Activated naive CD8-positive, alpha-beta T cell treated with anti-CD3 and anti-CD28 coated beads for 36 hours (primary cell): ENCODE measurements at places on chromosomes 2 and 18.
A peak's percentile ranks its signal among the peaks of the same experiment; 100 is the strongest.

DNA sequence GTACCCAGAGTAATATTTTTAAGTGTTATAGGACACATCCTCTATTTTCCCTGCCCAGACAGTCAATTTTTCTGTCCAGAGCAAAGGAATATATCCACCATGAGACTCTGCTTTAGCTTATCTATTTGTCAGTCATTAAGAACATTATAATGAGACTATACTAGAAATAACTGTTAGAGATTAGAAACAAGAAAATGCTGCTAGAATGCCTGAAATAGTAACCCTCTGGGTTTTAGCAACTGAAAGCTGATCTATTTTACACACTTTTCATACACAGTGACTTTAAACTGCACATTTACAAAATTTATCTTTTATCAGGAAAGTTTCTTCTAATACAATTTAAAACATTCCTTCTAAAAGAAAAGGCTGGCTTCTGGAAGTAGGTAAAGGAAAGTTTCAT lies 39.6 kb downstream of the MBD2 start:
- no peak for DNase-seq

DNA sequence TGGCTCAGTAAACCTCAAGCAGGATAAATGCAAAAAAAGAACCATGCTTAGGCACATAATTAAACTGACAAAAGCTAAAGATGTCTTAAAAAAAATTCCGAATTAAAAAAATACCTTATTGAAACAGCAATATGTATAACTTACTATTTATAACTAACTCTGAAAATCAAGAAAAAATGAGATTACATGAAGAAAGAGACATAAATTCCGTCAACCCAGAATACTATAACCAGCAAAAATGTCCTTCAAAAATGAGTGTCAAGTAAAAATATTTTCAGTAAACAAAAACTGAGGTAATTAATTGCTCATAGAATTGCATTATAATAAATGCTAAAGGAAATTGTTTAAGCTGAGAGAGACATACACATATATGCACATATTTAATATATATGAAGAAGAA lies 474.5 kb upstream of the SYT4 start:
- no peak for DNase-seq

DNA sequence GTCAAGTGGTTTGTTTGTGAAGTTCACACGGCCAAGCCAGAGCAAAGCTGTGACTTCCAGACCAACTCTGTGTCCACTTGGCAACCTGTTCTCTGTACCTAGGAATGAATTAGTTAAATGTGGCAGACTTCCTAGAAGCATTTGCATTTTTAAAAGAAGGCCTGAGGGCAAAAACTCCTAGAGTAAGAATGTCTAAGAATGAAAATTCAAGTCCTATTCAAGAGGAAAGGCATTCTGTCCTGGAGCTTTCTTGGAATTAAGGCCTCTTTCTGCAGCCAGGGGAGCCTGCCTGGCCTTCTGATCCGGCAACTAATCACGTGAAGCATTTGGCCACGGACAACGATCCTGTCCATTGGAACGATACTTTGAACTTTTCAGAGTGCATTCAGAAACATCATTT lies 155.0 kb downstream of the SETBP1 start:
- no peak for DNase-seq

DNA sequence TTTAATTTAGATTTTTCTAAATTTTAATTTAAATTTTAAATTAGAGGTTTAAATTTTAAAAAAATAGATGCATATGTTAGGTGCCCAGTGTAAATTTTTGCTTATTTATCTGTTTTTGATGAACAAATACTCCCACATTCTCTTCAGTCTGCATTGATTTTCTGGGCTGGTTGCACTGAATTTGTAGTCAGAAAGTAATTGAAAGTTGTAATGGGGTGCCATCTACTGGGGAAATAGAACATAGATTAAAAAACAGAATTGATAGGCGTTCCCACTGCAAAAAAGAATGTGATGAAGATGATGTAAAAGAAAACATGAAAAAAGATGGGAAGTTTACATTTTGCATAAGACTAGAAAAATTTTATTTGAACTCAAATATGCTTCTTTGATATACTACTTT lies 51.7 kb upstream of the CCDC85A start:
- DNase-seq: no peak

DNA sequence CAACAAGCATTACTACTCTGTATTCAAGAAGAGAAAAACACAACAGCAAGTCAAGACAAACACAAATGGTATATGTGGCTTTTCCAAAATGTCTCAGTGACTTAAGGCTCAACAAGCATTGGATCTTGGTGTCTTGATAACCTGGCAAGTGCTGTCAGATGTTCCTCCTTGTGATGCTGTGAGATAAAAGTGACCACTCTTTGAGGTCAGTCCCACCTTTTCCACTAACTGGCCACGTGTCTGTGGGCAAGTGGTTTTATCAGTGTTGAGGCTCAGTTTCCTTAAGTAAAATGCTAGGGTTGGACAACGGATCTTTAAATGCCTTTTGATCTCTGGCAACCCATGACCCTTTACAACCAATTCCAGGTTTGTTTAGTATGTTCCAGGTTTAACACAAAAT lies 98.7 kb downstream of the BCL2 start:
- DNase-seq: no peak

DNA sequence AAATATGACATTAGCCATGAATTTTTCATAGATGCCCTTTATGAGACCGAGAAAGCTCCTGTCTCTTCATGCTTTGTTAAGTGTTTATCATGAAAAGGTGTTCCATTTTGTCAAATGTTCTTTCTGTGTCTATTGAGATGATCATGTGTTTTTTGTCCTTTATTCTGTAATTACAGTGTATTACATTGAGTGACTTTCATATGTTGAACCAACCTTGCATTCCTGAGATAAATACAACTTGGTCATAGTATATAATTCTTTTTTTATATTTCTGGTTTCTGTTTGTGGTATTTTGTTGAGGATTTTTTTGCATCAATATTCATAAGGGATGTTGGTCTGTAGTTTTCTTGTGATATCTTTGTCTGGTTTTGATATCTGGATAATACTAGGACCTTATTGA lies 52.9 kb upstream of the HPCAL1 start:
- no peak for DNase-seq

DNA sequence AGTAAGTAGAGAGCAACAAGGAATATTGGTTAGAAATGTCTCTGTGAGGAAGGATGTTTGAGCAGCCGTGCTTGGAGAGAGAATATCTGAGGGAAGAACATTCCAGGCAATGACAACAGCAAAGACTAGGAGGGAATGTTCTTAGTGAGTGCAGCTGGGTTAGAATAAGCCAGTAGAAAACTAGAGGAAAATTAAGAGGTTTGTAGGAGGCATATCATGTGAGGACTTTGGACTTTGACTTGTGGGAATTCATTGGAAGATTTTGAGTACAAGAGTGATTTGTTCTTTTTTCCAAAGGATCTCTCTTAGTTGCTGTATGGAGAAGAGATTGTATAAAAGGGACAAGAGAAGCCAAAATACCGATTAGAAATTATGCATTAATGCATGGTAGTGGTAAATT lies 47.2 kb downstream of the PPM1B start:
- no peak for DNase-seq

DNA sequence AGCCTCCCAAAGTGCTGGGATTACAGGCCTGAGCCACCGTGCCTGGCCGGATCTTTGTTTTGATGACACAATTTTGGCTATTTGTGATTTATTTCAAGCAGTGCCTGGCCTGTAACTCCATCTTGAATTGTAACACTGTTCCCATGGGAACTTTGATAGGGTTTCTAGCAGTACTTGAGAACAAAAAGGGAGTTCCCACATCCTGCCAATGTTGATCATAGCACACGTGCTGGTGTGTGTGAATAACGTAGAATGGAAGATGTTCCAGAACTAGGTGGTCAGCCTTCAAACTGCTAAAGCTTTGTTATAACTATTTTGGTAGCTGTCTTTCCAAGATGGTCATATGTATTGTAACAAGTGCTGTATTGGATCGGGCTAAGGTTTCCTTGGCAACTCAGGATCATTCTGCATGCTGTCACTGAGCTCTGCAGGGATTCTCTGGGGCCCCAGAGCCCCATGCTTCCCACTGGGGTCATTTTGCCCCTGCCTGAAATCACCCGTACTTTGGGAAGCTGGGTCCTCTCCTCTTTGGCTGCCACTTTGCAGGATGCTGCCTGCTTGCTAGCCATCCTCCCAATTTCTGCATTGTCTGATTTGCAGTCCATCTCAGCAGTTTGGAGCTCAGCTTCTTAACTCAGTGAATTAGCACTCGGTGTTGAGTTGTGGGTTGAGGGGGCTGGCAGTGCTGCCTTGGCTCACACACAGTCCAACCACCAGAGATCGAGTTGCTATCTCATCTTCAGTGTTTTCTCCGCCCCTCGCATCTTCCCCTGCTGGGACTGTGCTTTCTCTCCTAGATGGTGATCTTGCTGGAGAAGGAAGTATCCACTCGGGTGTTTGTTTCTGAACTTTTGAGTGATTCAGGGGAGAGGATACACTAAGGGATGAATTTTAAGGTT lies 26.8 kb downstream of the SH3RF3 start:
- DNase-seq: no peak

- DNase-seq: peak; percentile 10
Observed at GRCh38 chr2:119823734-119824334, 64.1 kb downstream of the PTPN4 start.

- no peak for DNase-seq
Observed at GRCh38 chr2:3405876-3406275, 26.4 kb downstream of the TRAPPC12 start.

DNA sequence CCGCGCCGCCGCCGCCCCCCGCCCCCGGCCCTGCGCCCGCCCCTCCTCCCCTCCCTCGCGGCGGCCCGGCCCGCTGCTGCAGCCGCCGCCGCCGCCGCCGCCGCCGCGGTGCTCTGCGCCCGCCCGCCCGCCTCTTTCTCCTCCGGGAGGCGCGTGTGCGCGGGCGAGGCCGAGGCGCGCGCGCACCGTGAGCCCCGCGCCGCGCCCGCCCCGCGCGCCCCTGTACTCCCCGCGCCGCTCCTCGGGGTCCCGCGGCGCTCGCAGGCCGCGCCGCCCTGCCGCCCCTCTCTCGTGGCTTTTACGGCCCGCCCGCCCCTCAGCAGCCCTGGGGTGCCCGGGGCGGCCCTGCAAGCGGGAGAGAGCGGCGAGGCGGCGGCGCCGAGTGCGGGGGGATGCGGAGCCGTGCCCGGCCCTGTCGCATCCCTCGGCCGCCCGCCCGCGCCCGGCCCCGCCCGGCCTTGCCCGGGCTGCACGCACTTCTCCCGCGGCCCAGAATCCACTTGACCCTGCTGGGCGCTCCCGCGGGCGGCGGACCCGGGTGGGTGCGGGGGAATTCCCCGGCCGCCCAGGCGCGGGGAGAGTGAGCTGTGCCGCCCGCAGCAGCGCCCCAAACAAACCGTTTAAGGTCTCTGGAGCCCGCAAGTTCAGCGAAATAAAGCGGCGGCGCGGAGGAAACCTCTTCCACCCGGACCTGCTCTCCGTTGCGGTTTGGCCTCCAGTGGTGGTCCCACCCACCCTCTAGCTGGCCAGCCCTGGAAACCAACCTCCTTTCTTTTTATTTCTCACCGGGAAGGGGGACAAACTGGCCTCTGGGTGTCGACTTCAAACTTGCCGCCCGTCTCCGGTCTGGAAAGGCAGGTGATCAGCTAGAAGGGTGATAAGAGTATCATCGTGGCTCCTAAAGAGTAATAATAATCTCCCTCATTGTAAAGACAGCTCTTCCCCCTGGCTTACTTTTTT lies 37.4 kb downstream of the AFF3 start:
- DNase-seq: peak; percentile 26

DNA sequence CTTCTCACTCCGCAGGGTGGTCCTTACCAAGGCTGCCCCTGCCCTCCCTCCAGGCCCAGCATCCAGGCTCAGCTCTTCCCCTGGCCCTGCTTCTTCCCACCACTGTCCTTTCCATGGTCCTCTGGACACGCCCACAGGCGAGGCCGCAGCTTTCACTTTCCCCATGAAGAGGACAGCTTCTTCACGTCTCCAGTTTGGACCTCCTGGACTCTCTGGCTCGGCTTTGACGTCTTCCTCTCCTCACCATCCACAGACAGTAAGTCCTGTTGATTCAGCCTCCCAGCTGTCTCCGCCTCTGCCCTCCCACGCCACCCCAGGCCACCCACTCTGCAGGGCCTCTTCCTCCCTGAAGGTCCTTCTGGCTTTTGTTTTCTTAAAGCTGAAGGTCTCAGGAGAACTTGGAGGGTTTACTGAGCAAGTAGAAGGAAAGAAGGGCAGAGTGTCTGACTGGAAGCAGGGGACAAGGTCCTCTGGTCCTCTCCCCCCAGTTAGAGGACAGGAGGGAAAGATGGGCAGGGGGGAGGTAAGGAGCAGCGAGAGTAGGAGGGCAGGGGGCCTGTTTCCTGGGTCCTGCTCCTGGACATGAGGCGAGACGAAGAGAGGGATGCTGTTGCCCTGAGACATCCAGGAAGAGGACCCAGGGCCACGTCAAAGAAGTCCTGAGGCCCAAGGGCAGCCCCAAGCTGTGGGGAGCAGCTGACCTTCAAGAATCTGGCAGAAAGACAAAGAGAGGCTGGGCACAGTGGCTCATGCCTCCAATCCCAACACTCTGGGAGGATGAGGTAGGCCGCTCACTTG lies 24.7 kb upstream of the NMUR1 start:
- no peak for DNase-seq
